Right lobe of liver (tissue), 6 donors: ENCODE measurements at places on chromosomes 6 and 20. TPM values are rescaled to one million over a fixed set of nuclear protein-coding genes. Genes with fewer than 3 reads are reported as not detected.

GRCh38 chr20:51488331-51488730, 54.2 kb downstream of the NFATC2 start:
- DNase-seq: no peak

DNA sequence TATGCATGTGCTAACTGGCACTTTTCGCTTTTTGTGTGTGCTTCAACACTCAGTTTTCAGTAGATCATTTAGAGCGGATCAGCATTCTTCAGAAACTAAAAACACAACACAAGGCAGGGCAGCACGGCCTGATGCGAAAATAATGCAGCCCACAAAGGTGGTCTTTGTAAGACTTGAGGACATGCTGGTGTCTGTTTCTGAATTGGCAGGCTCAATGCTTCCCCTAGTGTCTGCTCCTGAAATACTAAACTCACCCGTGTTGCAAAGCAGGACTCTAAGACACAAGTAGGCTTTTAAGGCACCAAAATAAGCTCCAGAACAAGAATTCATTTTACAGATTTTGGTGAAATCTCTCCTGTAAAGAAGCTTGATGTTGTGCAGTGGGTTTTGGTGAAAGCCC, 676.5 kb downstream of the TENT5A start:
- no peak for DNase-seq

DNA sequence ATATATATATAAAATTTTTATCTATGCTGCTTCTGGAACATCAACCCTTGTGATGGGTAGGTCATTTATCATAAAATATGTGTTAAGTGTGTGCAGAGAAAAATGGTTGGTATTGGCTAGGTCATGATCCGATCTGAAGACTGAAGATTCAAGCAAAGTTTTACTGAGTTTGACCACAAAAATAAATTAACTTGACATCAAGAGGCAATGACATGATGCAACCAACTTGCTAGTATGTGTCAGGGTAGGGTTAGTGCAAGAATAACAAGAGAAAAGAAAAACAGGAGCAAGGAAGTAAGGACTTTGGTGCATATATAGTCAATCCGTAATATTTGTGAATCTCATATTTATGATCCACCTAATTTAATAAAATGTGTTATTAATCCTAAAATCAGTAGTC, 1202.0 kb upstream of the ADGRB3 start:
- DNase-seq: no peak

DNA sequence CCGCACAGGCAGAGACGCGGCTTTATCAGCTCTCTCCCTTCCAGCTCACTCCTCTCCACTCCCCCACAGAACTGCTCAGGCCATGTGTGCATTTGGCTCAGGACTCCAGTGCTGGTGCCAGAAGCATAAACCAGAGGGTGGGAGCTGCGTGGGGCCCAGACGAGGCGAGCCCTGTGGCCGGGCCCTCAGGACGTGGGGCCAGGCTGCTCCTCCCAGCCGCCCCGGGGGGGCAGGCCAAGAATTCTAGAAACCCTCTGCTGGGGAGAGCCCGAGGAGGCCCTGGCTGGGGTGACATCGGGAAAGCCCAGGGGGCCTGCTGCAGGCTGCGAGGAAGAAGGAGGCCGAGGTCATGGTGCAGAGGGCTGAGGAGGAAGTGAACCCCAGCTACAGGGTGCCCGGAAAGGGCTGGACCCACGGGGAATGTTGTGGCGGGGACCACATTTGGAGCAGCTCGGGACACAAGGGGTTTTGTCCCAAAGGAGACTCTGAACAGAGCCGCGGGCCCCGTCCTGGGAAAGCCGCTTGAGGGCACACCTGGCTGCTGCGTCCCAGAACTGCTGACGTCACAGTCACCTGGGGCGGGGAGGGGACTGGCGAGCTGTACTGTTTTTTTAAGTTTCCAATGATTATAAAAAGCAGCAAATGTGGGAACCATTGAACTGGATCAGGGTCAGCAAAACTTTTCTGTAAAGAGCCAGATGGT, 107.1 kb downstream of the BANF2 start:
- peak; percentile 64 for DNase-seq

GRCh38 chr6:134177753-134178160, 125.3 kb upstream of the SLC2A12 start:
- no peak for DNase-seq

DNA sequence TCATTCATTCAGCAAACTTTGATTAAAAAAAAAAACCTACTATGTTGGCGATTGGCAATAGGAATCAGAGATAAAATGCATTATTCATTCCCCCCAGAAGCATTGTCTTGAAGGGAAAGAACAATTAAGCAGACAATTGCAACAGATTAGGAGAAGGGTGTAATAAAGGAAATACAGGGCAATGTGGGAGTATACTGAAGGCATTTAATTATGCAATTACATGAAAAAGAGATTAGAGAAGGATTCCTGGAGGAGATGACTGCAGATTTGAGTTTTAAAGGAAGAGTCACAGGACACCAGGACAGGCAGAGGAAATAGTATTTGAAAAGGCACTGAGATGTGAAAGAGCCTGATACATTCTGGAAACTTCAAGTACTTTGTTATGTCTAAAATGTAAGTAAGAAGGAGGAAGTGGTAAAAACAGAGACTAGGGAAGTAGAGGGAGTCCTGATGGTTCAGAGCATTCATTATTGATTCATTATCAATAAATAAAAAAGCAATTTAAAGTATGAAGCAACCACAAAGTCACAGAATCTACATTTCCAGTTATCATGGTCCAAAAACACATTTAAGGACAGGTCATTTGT, 43.7 kb downstream of the THEMIS start:
- no peak for DNase-seq

DNA sequence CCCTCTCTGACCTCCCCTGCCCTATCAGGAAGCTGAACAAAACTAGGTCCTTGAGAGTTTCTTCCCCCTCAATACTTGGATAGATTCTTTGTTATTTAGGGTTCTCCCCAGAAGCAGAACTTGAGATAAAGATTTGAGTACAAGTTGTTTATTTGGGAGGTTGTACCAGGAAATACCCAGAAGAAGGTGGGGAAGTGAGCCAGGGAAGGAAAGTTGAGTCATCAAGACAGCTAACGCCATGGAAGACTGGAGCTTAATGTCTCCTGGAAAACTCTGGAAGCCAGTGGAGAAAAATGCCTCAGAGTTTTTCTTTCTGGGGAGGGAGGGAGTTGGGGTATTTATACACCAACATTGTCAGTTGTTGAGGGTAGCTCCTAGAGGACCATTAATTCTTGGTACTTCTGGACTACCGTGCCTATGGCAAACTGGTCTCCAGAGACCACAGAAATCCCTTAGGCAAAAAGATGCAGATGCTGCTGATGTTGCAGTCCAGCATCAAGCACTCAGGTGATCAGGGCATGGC, 102.6 kb upstream of the ZFP64 start:
- no peak for DNase-seq

DNA sequence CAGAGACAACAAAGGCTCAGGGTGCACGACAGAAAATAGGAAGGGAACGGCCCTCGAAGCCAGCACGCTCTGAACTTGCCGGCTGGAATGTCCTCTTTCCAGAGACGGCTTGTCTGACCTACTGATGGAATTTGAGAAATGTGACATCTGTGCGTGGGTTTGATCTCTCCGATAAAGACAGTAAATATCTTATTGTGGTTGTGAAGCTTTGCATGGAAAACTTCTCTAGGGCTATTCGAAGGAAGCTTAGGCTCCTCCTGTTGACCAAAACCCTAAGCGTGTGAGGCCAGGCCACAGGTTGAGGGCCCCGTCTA, 247.3 kb downstream of the ZNF217 start:
- no peak for DNase-seq

- DNase-seq: no peak
Measured at GRCh38 chr20:20814685-20815084, 102.2 kb upstream of the RALGAPA2 start.

- DNase-seq: no peak
Measured at GRCh38 chr6:20217891-20218290, 5.6 kb upstream of the MBOAT1 start.

DNA sequence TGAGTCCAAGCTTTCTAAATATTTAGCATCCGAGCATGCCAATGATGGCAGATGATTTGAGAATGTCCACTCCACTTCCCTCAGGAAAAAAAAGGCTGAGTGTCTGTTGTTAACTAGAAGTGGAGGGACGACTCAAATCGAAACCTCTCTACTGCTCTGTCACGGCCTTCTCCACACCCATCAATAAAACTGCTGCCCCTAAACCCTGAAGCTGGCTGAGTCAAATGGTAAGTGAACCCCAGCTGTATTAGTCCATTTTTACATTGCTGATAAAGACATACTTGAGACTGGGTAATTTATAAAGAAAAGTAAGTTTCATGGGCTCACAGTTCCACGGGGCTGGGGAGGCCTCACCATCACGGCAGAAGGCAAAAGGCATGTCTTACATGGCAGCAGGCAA, 707.0 kb downstream of the QKI start:
- DNase-seq: no peak

MANEA gene
- 26.3 TPM for total RNA-seq

MAS1 gene
- not detected for total RNA-seq

BMP2 gene
- total RNA-seq: 3.2 TPM

GTF3C6 gene
- 30.1 TPM for total RNA-seq

SLC22A7 gene
- 212 TPM for total RNA-seq
